ENCODE measurements at places on chromosomes 7 and 10. TPM values are rescaled to one million over a fixed set of nuclear protein-coding genes. Genes with fewer than 3 reads are reported as not detected.
A peak's percentile ranks its signal among the peaks of the same experiment; 100 is the strongest.

LRRD1 gene
- total RNA-seq: 0.89 TPM

DNA sequence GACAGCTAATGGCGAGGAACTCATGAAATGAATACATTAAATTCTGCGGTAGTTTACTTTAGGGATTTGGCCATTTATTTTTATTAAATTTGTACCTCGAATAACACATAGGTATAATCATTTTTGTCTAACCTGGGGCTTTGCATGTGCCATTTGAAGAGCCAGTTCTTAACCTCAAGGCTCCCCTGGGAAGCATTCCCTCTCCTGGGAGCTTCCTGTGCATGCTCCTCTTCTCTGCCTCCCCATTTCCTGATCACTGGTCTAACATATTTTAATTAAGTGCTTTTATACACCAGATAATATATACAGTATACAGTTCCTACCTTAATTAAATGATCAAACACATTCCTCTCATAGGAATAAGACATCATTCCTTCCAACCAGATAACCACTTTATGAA, 183.9 kb upstream of the FZD1 start:
- DNase-seq: no peak

TMEM270 gene
- total RNA-seq: not detected

NAT16 gene
- total RNA-seq: 0.40 TPM

GRID2IP gene
- 0.30 TPM for total RNA-seq

GRCh38 chr10:49254556-49255318, 44.2 kb upstream of the C10orf71 start:
- no peak for DNase-seq

DNA sequence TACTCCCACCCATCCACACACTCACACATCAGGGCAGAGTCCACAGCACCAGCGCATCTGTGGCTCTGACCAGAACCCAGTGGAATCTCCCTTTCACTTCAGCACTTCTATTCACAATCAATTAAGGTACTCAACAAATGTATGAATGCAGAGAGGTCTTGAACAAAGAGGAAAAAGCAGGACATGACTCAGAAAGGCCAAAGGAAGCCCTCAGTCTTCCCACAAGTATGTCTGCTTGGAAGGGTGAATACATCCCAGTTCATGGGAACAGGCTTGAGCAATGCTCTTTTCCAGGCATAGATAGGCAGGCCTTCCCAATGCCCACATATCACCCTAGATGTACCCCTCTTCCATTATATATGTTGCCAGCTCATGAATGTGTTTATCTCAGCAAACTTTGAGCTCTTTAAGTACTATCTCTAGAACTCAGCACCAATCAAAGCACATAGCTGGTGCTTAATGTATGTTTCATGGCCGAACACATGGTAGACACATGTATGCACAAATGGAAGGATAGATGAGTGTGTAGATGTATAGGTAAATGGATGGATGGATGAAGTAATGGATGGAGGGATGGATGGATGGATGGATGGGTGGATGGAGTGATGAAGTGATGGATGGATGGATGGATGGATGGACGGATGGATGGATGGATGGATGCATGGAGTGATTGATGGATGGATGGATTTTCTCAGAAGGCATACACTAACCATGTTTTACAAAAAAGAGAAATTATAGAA, 507.6 kb downstream of the GRID1 start:
- DNase-seq: no peak

SYPL1 gene
- 53.6 TPM for total RNA-seq

DNA sequence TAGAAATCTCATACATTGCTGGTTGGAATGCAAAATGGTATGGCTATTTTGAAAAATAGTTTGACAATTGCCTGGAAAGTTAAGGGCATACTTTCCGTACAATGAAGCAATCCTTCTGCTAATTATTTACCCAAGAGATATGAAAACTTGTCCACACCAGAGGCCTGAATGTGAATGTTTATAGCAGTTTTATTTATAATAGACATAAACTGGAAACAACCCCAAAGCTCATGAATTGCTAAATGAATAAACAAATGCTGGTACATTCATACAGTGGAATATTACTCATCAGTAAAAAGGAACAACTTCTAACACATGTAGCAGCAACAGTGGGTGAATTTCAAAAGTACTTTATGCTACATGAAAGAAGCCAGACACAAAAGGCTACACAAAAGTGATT, 42.7 kb downstream of the MMRN2 start:
- no peak for DNase-seq

GRCh38 chr7:32061346-32061745, 8.9 kb downstream of the PDE1C start:
- DNase-seq: no peak

GRCh38 chr10:119642556-119643111, 8.5 kb upstream of the BAG3 start:
- no peak for DNase-seq

- no peak for DNase-seq
These were observed 22.7 kb upstream of the IKZF1 start for GRCh38 chr7:50281680-50282445.

DNA sequence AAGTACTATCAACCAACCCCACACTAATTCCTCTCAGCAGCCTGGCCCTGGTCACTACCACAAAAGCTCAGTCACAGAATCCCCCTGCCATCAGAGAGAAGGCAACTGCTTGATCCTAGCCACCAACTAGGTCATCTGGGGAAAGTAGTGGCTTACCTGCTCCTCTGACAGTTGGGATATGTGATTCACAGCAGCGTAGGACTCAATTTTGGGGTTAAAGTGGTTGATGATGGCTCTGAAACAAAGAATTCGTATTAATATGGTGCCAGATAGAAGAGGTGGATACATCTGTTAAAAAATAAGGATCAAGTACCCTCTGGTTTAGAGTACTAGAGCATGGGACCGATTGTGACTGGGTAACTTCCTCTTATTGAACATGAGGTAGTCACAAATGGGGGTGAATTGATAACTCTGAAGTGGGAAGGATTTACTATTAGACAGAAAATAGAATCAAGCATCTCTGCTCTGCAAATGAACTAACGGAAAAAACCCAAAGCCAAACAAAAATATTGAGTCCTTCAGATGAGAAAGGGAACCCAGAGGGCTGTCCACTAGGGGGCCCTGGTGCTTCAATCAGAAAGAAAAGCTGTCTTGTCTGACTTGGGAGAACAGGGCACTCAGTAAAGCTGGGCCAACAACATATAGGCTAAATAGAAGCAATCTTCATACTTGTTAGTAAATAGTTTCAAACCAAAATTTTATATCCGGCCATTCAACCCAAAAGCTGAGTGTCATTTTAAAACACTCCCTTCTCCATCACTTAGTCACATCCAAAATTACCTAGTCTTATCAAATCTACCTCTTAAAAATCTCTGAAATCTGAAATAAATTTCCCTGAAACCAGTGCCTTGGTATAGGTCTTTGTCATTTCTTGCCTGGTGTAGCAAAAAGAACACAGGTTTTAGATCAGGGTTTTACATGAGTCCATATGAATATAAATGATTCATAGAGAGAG, 45.9 kb upstream of the KCNIP2 start:
- peak; percentile 71 for DNase-seq

DNA sequence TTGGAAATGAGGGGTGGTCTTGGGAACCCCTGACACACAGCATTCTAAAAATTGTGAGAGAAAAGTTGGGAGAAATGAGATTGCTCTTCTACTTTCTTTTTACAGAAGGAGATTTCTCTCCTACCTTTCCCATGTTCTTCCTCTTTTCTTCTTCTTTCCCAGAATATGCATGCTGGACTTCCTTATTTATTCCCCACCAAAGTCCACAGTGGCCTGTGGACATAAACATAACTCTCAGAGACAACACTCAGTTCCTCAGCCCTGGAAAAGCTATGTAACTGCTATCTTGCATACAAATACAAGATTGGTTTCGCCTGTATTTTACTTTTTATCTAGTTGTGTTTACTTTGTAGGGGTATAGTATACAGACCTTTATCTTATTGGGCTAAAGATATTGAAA, 54.6 kb upstream of the C1GALT1 start:
- DNase-seq: no peak

NPVF gene
- total RNA-seq: 0.17 TPM

DNA sequence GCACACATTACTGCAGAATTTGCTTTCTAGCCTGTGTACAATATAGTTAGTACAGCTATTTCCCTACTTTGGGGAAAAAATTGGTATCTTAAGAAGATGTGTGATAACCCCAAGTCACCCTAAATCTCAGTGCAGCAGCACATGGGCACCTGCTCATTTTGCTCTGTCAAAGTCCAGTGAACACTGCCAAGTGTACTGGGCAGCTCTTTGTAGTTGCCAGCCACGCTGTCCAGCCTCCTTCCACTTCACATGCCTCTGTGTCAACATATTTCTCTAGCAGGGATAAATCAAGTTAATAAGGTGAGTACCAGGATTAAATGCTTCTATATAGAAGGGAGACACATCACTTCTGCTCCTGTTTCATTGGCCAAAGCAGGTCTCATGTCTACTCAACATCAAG, 87.1 kb upstream of the CDC14C start:
- no peak for DNase-seq

DNA sequence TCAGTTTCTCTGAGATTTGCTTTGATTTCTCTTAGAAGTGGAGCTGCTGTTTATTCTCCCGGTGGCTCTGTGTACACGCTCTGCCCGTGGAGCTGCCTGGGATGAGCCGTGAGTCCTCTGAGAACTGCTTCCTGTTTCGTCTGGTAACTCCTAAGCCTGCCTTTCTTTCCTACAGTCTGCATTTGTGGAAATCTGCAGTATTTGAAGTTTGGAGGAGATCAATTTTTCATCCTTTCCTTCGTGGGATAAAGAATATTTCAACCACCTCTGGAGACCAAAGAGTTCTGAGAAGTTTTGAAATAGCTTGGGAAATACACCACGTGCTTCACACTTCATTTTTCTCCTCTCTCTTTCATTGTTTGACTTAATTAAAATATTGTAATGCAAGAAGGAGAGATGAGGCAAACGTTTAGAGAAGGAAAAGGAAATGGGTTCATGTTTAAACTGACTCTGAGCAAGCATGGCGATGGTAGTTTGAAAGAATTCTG, 311.9 kb downstream of the LRMDA start:
- DNase-seq: no peak

DNA sequence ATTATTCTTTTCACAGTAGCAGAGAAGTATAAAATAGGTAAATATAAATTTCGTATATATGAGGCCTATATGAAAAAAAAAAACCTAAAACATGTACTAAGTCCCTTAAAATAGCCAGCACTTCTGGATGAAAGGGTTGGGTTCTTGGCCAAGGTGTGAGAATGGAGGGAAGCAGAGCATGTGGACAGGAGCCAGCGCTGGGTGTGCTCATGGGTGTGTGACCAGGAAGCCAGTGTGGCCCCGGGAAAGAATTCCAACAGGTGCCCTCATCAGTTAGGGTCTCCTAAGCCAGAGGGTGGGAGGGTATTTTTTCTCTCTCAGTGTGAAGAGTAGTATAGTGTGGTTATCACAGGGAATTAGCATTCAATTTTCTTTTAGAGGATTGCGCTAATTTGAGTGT, 401.9 kb upstream of the IGFBP3 start:
- no peak for DNase-seq

DNA sequence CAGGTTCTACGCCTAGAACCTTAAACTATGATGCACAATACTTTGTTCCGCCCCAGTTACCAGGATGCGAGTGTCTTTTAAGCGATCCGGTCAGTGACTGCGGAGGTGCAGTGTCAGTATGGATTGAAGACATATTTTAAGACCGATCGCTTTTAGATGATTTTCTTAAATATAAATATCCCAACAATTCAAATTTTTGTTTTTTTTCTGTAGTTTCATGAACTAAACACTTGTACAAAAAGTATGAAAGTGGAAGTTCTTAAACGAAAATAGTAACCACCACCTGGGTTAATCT, 835 bp downstream of the COMMD3 start:
- no peak for DNase-seq

- DNase-seq: no peak
These were observed 118.8 kb downstream of the NPSR1 start for GRCh38 chr7:34776748-34777358.

- DNase-seq: no peak
These were observed 51.1 kb upstream of the NANOS1 start for GRCh38 chr10:118978316-118978997.

HABP2 gene
- 0.11 TPM for total RNA-seq

DNA sequence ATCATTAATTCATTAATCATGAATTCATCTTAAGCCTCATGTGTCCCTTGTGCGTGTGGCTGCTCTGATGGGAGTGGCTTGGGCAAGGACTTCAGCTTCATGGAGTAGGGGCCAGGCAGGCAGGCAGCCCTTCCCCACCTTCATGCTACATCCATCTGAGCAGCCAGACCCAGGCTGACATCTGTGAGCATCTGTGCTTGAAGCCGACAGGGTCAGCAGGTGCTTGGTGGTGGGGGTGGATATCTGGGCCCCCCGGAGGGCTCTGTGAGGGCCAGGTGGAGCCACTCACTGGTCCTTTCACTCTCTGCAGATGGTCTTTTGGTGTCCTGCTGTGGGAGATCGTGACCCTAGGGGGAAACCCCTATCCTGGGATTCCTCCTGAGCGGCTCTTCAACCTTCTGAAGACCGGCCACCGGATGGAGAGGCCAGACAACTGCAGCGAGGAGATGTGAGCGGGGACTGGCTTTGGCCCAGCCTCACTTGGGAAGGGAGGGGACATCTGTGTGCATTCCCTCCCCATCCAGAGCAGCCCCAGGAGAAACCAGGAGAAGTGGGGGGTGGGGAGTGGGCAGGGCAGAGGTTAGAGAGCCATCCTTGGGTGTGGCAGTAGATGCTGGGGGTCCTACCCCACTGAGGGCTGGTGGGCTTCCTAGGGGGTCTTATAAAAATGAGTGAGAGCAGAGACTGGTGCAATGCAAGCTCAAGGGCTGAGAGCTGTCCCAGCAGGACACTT, 14.7 kb upstream of the CSGALNACT2 start:
- DNase-seq: no peak

AOAH gene
- total RNA-seq: 5.3 TPM

DNA sequence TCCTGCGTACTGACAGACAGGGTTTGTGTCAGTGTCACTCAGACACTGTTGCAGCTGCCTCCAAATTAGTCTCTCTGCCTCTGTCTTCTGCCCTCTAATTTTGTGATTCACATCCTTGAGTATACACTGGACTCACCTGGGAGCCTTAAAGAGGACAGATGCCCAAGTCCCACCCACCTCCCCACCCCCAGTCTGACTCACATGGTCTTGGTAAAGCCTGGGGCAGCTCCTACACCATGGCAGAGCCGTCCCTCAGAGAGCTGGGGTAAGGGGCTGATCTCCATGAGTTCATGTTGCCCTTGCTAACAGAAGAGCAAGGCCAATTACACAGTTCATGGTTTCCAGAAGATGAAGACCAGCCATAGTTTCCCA, 197.6 kb upstream of the STK17A start:
- DNase-seq: no peak

- no peak for DNase-seq
These were observed 148.7 kb downstream of the MYOF start for GRCh38 chr10:93333278-93333978.

DNA sequence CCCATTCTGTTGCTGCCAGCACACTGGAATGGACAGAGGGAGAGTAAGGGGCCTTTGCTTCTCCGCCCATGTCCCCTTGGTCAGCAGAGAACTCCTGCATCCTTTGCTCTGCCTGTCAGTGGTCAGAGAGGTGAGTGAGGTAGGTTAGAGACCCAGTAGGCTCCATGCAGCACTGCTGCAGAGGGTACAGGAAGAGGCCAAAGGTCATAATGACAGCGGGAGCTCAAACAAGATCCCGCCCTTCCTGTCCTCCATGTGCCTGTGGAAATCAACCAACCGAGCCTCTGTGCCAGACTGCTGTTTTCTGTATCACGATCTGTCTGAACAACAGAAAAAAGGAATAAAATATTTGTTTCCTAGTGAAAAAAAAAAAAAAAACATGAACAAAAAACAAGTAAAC, 81.4 kb downstream of the ZNF33B start:
- DNase-seq: no peak

All from spinal cord (tissue), 10 donors.